ENCODE measurements at places on chromosomes 1 and 21.
A peak's percentile ranks its signal among the peaks of the same experiment; 100 is the strongest.

- no peak for DNase-seq
Observed at GRCh38 chr1:241895013-241895412, 47.0 kb downstream of the EXO1 start.

- DNase-seq = no peak
Observed at GRCh38 chr1:10380594-10381275, 18.1 kb upstream of the PGD start.

GRCh38 chr1:197768014-197768805, 7.1 kb downstream of the DENND1B start:
- DNase-seq = no peak

DNA sequence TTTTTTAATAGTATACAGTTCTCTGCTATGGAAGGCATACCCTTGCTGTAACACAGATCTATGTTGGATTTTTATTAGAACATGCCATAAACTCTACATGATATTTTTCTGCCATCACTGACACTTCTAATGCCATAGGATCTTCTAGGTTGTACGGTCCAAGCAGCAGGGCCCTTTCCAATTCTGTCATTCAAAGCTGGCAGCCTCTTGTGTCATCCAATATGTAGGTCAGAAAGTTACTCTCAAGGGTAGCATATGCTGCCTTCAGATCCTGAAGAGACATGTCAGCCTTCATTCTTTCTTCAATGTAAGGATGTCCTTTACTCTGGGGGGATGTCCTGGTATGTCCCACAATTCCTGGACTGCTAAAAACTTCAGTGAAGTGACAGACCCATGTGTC, 629.2 kb upstream of the USP24 start:
- no peak for DNase-seq

- DNase-seq = no peak
Observed at GRCh38 chr1:170305777-170306512, 160.2 kb downstream of the NTMT2 start.

DNA sequence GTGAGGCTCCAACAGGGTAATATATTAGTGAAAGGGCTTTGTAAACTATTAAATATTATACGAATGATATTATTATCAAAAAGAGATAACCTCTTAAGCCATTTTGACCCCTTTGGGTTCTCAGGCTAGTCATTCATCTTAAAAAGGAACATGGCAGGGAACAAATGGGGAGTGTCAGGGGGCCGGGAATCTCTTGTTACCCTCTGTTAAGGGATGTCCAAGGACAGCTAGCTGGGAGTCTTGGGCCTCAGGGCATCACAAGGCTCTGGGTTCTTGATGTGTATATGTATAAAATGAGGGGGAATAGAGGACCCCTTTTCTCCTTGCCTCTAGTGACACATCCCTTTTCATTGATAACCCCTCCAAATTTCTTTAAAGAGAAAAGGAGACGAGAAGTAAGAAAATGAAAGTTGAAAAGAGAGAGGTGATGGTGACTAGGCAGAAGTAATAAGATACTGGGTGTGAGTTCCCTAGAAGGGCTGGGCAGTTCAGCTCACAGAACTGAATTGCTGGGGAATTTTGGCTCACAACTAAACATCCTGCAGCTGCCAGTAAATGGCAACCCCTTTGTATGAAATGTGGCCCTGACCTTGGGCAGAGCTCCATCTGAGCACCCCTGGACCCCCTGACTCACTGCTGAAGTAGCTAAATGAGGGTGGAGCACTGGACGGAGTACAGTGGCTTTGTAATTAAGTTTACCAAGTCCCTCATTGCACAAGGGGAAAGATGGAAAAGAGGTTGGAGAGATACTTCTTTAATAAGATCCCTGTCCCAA, 20.0 kb upstream of the ZNF326 start:
- no peak for DNase-seq

DNA sequence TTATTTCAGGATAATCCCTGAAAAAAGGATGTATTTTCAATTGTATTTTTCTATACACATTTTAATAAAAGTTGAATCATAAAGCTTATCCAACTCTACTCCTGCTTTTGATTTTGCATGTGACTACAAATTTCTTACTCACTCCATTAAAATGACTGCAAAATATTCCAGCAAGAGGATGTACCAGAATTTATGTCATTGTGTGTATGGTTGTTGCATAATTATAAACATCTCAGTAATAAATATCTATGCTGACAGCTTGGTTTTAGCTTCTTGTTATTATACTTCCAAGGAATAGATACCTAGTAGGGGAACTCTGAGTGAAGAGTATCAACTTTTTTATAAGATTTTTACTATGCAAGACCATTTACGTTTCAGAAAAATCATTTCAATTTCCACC, 463.2 kb upstream of the RUNX1 start:
- no peak for DNase-seq

DNA sequence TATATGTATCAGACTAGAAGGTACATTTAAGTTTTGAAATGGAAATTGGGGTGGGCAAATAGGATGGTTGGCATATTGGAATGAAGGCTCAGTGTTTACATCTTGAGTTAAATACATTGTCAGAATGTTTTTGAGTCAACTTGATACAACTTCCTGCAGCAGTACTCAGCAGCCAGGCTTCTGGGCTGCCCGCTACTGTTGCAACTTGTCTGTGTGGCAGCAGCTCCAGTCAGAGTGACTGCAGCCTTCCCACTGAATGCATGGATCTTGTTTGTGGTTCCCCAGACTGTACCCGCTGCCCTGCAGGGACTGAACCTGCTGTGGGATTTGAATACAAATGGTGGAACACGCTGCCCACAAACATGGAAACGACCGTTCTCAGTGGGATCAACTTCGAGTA, 24.9 kb upstream of the SARS1 start:
- DNase-seq = no peak

GRCh38 chr1:92764116-92764515, 20.8 kb downstream of the EVI5 start:
- no peak for DNase-seq

GRCh38 chr1:115991909-115992308, 15.6 kb downstream of the SLC22A15 start:
- no peak for DNase-seq

GRCh38 chr1:223752721-223753515, 40.6 kb downstream of the CAPN2 start:
- no peak for DNase-seq

GRCh38 chr21:17537299-17537698, 24.5 kb downstream of the CXADR start:
- no peak for DNase-seq

- no peak for DNase-seq
Observed at GRCh38 chr1:230773396-230774033, 26.3 kb downstream of the CAPN9 start.

GRCh38 chr1:43007377-43008114, 48.9 kb upstream of the SLC2A1 start:
- DNase-seq = no peak

DNA sequence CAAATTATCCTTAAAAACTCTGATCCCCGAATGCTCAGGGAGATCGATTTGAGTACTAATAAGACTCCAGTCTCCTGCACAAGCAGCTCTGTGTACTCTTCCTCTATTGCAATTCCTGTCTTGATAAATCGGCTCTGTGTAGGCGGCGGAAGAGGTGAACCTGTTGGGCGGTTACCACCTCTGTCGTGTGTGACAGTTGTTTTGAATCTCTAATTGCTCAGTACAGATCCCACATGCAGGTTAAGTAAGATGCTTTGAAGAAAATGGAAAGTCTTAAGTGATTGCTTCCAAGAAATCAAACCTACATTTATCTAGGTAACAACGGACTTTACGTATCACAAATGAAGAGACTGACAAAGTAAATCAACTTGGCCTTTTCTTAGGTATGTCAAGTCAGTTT, 35.5 kb downstream of the COA6 start:
- peak; percentile 49 for DNase-seq

DNA sequence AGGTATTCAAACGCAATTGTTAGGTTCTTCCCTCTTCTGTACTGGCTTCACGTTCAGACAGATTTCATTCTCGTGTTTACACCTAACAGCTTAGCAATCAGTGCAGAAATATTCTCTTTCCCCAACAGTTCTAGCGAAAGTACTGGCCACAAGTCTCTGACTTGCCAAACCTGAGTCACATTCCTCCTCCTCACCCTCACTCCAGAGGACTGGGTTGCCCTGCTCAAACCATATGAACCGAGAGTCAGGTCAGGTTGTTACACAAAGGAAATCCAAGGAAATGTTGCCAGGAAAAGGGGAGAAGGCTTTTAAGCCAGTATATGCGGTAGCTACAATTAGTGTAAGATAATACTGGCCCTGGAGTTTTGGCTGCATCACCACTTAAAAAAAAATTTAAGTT, 282.5 kb downstream of the RGS7 start:
- no peak for DNase-seq

DNA sequence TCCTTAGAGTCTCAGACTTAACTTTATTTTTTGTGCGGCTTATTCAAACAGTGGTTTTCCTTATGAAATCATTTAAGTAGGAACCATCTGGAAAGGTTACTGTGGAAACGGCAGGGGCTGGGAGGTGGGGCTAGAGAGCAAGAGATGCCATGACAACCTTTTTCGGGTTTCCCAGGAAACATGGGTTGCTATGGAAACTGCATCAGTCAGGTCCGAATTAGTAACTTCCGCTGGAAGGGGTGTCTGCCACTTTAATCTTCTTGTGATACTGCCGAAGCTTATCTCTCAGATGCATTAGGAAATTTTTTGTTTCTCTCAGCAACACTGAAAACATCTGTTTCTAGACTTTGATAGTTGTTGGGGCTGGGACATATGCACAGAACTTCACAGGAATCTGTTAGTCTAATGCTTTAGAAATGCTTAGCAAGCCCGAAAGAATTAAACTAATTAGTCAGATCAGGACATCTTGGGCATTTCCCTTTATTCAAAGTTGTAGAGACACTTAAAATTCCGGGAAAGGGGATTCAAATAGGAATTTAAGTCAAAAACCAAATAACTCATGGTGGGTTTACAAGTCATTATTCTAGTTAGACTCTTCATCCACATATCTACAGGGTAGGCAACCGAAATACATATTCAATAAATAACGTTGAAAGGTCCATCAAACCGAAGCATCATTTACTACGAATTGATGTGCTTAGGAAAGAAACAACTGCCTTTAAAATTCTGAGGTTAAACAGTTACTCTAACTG, 2.6 kb downstream of the KCNA3 start:
- peak; percentile 64 for DNase-seq

DNA sequence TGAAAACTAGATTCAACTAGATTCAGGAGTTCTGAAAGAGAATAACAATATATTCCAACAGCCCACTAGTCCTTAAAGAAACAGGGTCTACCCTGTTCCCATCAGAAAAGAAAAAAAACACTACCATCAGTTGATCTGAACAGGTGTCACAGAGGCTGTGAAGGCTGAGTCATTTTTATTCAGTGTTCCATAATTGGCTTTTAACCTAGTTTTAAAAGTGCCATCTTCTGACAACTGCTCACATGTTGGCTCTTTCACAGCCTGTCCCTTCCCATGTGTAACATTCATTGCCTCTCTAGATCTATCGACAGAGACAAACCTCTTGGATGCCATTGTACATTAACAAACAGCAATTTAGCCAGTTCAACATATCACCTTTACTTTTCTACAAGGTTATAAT, 243.7 kb downstream of the TBX15 start:
- DNase-seq = no peak

DNA sequence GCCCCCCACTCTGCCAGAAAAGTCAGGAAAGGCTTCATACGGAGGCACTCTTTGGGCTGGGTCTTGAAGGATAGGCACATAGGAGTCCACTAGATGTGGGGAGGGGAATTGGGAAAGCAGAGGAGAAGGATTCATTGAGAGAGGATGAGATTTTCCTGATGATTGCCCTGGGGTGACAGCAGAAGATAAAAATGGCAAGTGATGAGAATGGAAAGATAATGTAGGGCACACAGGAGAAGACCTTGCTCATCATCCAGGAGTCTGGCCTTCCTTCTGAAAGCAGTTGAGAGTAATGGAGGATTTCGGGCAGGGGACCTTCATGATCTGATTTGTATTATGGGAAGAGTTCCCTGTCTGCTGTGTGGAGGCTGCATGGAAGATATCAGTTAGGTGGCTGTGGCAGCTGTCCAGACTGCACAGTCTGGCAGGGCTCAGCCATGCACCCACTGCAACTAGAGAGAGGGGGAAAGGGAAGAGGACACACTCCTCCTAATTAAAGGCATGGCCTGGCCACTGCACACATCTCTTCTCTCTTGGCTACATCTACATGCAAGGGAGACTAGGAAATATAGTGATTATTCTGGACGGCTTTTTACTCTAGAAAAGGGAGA, 9.6 kb upstream of the FABP3 start:
- DNase-seq = no peak

- no peak for DNase-seq
Observed at GRCh38 chr1:11990303-11991032, 10.2 kb downstream of the MFN2 start.

DNA sequence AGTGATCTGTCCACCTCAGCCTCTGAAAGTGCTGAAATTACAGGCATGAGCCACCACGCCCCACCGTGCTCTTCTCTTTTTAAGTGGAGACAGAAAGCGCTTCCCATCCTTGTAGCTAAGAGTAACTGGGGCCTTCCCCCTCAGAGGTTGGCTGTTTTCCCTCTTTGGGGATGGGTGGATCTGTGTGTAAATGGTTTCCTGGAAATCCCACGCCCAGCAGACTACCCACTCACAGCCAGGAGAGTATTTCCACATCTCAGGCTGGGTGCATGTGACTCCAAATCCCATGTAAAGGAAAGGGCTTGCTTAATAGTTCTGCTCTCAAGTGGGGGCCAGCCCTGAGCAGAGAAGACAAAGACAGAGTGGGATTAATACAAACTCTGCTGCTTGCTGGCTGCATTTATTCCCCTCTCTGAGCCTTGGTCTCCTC, 19.6 kb upstream of the TCEA3 start:
- DNase-seq = no peak
